ENCODE measurements at places on chromosomes 13 and 19. TPM values are rescaled to one million over a fixed set of nuclear protein-coding genes. Genes with fewer than 3 reads are reported as not detected.

DNA sequence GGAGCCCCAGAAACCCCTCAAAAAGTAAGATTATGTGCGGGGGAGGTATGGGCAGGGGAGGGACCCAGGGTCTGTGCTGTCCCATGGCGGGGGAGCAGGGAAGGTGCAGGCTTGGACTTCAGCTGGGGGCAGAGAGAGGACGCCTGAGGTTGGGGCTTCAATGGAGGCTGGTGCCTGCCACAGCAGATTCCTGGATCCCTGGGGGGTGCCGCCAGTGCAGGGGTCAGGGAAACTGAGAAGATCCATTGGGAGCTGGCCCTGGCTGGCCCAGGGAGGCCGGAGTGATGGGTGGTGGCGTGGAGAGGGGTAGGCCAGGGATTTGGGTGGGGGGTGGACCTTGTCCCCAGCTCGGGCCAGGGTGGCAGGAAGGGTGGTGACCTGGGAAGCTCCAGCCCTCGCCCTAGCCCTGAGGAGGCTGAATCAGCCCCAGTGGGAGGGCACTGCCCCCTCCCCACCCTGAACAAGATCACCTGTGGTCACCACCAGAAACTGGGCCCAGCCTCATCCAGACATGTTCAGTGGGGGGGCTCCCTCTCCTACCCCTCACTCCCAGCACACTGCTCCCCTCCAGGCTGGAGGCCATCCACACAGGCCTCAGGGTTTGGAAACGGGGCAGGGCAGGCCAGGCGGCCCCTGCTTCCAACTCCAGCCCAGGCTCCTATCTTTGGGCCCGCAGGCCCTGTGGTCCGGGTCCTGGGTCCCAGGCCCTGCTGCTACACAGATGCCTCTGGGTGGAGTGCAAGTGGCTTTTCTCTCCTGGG, 1.4 kb downstream of the NKPD1 start:
- H3K27me3 ChIP-seq, result peaks cover 41% of the 10 kb centered on the region
- no peak overlapping the region for H3K27ac ChIP-seq
- peaks cover 2% of the 10 kb centered on the region for H3K4me1 ChIP-seq
- DNase-seq, result no peak
- H3K4me3 ChIP-seq, result no peak overlapping the region

- peaks cover 20% of the 10 kb centered on the region for H3K4me1 ChIP-seq
- H3K27me3 ChIP-seq, result no peaks in the 10 kb centered on the region
- no peak overlapping the region for H3K4me3 ChIP-seq
- H3K36me3 ChIP-seq, result no peaks in the 10 kb centered on the region
- no peak for DNase-seq
- no peak overlapping the region for H3K27ac ChIP-seq
Measured at GRCh38 chr13:33146843-33147611, 130.8 kb downstream of the KL start.

GRCh38 chr13:100502446-100502845, 86.1 kb downstream of the GGACT start:
- H3K27ac ChIP-seq, result no peak overlapping the region
- DNase-seq, result no peak
- no peaks in the 10 kb centered on the region for H3K27me3 ChIP-seq
- H3K4me1 ChIP-seq, result no peaks in the 10 kb centered on the region
- H3K36me3 ChIP-seq, result no peaks in the 10 kb centered on the region

DNA sequence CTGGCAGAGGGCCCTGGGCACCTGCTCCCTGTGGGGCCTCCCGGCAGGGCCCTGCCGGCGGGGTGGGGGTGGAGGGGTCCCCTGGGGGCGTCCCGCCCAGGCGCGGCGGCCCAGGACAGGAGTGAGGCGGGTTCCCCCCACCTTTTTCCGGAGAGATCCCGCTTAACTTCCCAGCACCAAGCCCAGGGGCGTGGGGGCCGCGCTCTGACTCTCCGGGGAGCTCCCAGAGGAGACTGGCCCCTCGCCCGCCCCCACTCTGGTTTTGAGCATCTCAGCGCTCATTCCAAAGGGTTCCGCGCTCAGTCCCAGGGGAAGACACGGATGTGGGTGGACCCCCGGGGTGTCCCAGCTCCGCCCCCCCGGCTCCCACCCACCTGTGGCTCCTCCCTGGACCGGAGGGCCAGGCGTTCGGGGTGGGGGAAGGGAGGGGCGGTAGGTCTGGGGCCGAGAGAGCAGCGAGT, 476 bp downstream of the C2CD4C start:
- DNase-seq, result peak; percentile 63
- H3K27me3 ChIP-seq, result peaks cover 74% of the 10 kb centered on the region
- peak overlapping the region; percentile 41 for H3K4me3 ChIP-seq
- H3K27ac ChIP-seq, result no peak overlapping the region
- no peaks in the 10 kb centered on the region for H3K36me3 ChIP-seq
- H3K4me1 ChIP-seq, result peaks cover 24% of the 10 kb centered on the region

- H3K27ac ChIP-seq, result peak overlapping the region; percentile 58
- no peaks in the 10 kb centered on the region for H3K36me3 ChIP-seq
- peaks cover 38% of the 10 kb centered on the region for H3K4me1 ChIP-seq
- DNase-seq, result peak; percentile 86
Measured at GRCh38 chr19:511101-511851, 4.0 kb downstream of the TPGS1 start.

DNA sequence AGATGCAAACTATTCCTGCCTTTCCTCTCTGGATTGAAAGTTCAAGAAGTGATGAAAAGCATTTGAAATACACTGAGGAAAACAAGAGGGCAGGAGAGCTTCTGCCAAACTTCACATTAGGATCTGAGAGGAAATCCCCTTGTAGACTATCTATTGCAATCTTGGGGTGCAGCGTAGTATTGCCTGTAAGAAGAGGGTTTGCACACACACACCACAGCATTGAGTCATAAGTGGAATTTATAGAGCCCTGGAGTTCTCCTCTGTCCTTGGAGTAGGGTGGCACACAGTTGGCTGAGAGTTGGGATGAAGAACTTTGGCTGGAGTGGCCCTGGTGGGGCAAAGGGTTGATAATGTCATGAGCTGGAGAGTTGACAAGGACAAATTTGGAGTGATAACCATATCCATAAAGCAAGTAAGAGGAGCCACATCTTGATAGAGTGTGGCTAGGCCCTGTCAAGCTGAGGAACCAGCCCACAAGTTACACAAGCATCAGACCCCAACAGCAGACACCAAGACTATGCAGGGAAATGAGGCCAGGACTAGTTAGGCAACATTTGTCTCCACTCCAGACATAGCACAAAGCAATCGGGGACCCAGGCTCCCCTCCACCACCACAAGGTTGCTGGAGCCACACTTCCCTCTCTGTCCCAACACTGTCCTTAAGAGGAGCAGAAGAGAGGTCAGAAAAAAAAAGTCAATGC, 520.9 kb downstream of the KLF5 start:
- H3K36me3 ChIP-seq, result no peaks in the 10 kb centered on the region
- H3K4me3 ChIP-seq, result no peak overlapping the region
- no peak for DNase-seq
- no peaks in the 10 kb centered on the region for H3K27me3 ChIP-seq
- H3K4me1 ChIP-seq, result no peaks in the 10 kb centered on the region
- H3K27ac ChIP-seq, result no peak overlapping the region

- H3K4me1 ChIP-seq, result peaks cover 35% of the 10 kb centered on the region
- H3K27me3 ChIP-seq, result no peaks in the 10 kb centered on the region
- DNase-seq, result no peak
- peak overlapping the region; percentile 90 for H3K27ac ChIP-seq
- H3K4me3 ChIP-seq, result peak overlapping the region; percentile 64
Measured at GRCh38 chr13:44435919-44436510, 62.4 kb downstream of the SERP2 start.

The PSG11 gene
- not detected for total RNA-seq

The ATP11A gene
- 21.9 TPM for total RNA-seq

The TEAD2 gene
- total RNA-seq, result 60.6 TPM

The SPRYD7 gene
- total RNA-seq, result 6.6 TPM

The GPR12 gene
- total RNA-seq, result not detected

The TTC9B gene
- total RNA-seq, result 5.0 TPM

The FGF22 gene
- not detected for total RNA-seq

Data from sigmoid colon (tissue), 7 donors.